Stimulated activated naive CD8-positive, alpha-beta T cell treated with anti-CD3 and anti-CD28 coated beads, Interleukin-15, Interleukin-2, amounts not matched to agents 100 U/mL and 50 U/mL, for 24 hours (primary cell): ENCODE measurements at places on chromosomes 1 and 21.

GRCh38 chr1:233668146-233668724, 54.3 kb downstream of the KCNK1 start:
- DNase-seq: no peak

DNA sequence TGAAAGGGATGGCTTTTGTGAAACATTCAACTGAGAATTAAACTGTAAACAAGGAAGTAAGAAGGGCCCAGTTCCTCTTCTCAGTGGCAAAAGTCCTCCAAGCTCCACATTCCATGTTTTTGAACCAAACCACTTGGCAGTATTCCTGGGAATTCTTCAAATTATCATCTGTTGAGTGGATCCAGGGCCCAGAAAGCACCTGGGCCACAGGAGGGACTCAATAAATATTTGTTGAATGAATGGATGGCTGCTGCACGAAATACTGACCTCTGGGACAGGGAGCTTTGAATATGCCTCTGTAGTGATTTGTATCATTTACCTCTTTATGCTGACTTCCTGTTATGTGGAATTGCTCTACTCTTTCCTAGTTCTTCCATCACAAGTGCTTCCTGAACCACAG, 4.7 kb downstream of the SLC35F3 start:
- no peak for DNase-seq

GRCh38 chr1:38625939-38626338, 233.6 kb downstream of the RRAGC start:
- no peak for DNase-seq

- DNase-seq: no peak
Observed at GRCh38 chr1:48442864-48443619, 29.0 kb downstream of the SPATA6 start.

DNA sequence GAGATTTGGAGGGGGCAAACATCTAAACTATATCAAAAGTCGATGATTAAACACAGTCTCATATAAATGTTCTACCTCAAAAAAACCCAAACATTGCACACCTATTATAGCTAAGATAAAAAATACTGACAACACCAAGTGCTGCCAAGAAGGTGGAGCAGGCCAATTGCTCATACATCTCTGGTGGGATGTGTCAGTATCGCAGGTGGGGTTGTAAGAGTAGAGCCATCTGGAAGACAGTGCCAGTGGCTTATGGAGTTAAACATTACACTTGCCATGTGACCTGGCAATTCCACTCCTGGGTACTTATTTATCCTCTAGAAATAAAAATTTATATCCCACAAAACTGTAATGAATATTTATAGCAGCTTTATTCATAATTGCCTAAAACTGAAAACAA, 213.4 kb downstream of the DISC1 start:
- no peak for DNase-seq

DNA sequence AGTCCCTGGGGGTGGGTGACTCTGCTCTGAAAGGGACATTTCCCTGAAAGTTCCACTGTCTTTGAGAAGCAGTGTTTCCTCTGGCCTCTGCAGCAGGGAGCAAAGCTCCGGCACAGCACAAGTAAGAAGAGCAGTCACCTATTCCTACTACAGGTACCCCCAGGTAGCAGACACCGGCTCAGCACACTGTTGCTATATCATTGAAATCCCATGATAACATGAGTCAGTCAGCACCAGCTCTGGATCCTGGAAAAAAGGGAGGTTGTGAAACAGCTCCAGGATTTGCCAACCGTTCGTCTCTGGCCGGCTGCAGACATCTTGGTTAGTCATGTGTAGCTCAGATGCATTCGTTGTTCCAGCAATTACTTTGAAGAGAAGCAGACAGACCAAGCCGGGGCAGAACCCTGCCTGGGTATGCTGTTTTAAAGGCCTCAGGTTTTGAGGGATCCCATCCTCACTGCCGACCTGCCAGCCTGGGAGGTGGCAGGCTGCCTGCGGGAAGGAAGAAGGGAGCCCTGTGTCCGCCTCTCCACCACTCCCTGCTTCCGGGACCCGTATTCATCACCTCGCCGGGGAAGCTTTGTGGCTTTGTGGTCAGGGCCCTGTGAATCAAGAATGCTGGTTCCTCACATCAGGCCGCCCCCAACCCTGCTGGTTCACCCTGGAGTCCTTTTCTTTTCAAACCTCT, 139.2 kb downstream of the CLIC6 start:
- peak; percentile 80 for DNase-seq

- DNase-seq: no peak
Observed at GRCh38 chr1:151504759-151505158, 6.4 kb upstream of the CGN start.

DNA sequence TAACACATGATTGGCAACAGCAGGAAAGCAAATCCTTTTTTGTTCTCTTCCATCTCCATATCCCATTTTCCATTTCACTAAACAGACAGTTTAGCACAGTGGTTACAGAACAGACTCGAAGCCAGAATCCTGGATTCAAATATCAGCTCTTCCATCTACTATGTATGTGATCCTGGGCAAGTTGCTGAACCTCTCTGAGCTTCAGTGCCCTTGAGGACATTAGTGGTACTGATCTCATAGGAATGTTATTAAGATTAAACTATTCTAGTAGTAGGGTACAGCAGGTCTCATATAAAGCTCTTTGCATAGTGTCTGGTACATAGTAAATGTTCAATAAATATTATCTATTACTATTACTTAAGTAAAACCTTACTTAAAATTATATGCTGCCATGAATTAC, 13.8 kb upstream of the HHIPL2 start:
- DNase-seq: no peak

DNA sequence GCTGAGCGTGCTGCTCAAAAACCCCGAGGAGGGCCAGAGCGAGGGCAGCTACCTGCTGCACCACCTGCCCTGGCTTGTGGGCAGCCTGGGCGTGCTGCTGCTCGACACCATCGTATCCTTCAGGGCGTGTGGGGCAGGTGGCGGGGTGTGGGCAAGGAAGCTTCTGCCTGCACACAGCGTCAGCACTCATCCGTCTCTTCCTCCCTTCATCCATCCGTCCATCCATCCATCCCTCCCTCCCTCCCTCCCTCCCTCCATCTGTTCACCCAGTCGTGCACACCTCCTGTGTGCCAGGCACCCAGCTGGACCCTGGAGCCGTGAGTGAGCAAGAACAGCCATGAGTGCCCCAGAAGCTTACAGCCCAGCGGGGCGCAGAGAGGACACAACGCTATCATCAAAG, 15.2 kb downstream of the SLC66A1 start:
- DNase-seq: no peak

DNA sequence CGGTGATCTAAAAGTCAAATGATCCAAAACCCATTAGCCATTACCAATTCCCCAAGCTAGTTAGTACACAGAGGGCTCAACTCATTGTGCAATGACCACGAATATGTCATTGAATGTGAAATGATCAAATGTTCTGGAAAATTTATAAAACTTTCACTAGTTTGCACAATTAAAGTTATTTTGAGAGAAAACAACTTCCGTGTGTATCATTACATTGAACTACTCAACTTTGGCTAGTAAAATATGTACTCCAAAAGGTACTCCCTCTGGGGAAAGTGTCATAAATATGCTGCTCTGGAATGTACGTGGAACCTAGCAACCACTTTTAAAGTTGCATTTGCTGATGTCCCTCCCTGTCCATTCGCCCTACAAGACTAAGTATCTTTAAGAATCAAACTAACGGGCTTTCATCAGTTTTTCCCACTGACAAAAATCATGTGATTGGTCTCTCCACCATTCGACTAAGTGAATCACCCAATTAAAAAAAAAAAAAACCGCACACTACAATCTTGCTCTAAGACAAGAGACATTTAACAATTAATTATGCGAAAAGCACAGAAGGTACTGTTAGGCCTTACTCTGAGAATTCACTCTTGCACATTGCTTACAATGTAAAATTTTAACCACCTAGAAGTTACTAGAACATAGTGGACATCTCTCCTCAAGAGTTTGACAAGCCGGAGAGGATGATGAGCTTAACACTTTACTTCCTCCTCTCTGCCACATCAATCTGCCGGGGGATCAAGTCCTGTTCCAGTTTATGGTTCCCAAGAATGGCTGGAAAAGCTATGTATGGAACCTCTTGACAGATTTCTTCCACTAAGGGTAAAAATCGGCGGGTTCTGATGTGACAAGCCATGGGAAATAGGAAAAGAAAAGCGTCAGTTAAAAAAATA, 1.2 kb downstream of the ACBD3 start:
- DNase-seq: no peak

- DNase-seq: no peak
Observed at GRCh38 chr1:73749996-73750395, 448.0 kb downstream of the LRRIQ3 start.

DNA sequence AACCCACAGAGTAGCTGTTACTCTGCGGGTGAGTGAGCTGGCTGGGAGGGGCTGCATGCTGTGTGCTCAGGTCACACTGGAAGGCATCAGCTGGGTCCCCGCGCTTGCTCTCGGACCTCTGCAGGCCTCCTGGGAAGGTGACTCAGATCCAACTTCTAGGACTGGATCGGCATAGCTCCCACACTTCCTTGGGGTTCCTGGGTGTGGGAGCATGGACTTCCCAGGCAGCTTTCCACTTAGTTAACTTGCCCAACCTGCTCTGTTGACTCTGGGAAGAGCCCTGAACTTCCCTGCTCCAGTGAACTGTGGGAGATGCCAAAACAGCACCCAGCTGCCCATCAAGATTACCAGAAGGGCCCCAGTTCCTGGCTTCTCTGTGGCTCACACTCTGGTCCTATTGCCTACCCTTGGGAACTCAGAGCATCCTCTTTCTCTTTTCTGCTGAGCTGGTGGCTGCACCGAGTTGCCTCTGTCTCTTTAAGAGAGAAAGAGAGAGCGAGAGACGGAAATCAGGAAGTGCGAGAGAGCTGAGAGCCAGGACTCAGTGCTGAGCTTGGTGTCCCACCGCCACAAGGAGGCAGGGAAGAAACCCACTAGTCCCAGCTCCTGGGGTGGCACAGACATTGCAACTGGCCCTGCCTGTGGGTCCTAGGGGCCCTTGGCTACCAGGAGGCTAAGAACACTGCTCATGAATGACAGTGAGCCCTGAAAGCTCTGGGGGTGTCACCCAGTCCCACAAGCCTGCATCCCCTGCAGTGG, at the start of gene IKBKE:
TSS of gene IKBKE (plus strand) at position 544 of the 759 bp plus-strand sequence. CDS start 2,752 bp downstream, outside the sequence.
- DNase-seq: peak; percentile 58

- no peak for DNase-seq
Observed at GRCh38 chr1:116099919-116100318, 11.3 kb upstream of the MAB21L3 start.

DNA sequence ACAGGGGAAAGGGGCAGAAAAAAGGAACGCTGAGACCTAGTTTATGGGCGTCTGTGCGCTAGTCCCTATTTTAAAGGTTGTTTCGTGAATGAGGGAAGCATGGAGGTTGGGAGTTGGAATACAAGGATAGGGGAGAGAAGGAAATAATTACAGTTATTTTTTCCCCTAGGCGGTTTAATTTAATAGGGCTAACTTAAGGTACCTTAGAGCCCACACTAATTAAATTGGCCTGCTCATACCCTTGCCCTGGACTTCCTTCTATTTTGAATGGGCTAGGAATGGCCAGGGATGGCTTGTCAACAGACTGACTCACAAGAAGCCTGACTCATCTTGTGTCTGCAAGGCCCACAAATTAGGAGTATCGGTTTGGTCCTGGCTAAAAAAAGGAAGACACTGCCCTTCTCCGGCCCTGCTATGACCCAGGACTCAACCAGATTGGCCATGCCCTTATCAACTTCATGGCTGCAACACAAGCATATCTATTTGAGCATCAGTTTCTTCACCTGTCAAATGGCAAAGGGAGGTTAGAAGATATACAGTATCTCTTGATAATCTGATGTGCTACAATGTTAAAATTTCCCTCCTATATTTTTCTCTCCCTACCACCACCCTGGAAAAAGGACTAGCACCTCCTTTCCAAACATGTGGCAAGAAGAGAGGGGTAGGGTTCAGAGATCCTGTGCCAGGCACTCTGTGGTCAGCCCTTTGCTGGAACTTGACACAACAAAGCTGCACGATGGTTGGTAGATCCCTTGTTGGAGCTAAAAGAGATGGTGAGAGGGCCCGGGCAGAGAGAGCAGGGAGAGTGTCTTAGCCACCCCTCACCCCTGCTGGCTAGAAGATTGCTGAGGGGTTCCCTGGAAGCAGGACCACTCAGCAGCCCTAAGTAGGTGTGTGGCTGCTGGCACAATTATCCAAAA, 2.2 kb upstream of the SSBP3 start:
- DNase-seq: no peak

GRCh38 chr1:153277852-153278251, 18.4 kb downstream of the LORICRIN start:
- DNase-seq: peak; percentile 56
